ENCODE measurements at places on chromosomes 11 and 22.

GRCh38 chr11:121503051-121503450, 50.3 kb upstream of the SORL1-AS1 start:
- DNase-seq, result no peak

DNA sequence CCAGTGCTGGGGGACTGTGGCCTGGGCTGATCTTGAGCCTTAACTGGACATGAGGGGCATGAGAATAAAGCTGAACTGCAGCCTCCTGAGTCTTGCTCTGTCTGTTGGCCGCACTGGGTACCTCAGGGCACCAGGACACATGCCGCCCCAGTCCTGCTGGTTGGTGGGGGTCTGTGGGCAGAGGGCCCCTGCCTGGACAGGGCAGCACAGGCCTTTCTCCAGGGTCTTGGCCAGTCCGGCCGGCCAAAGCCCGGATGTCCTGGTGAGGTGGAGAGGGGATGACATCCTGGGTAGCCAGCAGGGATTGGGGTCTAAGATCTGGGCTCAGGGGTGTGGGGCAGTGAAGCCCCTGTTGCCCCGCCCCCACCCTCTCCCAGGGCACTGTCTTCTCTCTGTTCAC, 1.5 kb upstream of the RPS6KA4 start:
- no peak for DNase-seq

- no peak for DNase-seq
Measured at GRCh38 chr11:107354780-107355179, 102.8 kb downstream of the CWF19L2 start.

DNA sequence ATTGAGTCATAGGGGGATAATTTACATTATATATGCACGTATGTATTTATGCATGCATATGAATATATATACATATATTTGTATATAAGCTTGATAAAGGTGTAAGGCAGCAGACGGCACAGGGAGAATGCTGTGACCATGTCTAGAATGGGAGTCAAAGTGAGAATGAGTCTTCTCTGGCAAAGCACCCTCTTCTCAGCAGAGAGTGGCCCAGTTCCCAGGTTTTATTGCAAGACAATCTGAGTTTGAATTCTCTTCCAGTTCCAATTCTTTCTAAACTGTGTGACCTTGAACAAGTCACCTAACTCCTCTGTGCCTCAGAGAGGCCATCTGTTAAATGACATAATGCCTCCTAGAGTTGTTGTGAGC, 13.8 kb downstream of the EHF start:
- no peak for DNase-seq

DNA sequence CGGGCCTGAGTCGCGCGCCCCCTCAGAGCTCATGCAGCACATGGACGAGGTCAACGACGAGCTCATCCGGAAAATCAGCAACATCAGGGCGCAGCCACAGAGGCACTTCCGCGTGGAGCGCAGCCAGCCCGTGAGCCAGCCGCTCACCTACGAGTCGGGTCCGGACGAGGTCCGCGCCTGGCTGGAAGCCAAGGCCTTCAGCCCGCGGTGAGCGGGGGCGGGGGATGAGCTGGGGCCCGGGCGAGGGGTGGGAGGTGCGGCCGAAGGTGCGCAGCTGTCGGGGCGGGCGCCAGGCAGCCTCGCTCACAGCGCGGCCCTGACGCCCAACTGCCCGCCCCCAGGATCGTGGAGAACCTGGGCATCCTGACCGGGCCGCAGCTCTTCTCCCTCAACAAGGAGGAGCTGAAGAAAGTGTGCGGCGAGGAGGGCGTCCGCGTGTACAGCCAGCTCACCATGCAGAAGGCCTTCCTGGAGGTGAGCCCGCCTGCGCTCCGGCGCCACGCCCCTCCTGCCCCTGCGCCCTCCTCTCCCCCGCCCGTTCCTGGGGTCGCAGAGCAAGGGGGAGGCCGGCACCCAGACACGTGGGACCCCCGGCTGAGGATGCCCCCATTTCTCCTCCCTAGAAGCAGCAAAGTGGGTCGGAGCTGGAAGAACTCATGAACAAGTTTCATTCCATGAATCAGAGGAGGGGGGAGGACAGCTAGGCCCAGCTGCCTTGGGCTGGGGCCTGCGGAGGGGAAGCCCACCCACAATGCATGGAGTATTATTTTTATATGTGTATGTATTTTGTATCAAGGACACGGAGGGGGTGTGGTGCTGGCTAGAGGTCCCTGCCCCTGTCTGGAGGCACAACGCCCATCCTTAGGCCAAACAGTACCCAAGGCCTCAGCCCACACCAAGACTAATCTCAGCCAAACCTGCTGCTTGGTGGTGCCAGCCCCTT, 20.5 kb downstream of the EPS8L2 start:
- DNase-seq, result peak; percentile 34

DNA sequence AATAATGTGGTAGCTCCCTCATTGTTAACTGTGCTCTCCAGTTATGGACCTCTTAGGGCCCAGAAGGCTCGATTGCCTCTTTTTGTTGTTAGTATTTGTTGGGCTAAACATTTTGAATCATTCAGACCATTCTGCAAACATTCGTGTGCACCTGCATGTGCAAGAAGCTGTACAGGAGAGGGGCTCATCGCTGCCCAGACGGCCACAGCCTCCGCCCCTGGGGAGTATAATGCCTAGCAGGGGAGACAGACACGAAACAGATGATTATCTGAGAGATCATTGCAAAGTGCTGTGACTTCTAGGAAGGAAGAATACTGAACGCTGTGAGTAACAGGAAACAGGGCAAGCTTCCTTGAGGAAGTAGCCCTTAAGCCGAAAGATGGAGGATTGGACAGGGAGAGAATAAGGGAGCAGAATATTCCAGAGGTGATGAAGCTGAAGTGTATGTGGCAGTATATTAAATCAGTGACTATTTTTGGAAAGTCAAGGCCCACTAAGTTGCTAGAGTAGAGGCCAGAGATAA, 123.3 kb upstream of the RASSF10 start:
- DNase-seq, result no peak

GRCh38 chr11:93199616-93200015, 1.8 kb upstream of the SLC36A4 start:
- no peak for DNase-seq

DNA sequence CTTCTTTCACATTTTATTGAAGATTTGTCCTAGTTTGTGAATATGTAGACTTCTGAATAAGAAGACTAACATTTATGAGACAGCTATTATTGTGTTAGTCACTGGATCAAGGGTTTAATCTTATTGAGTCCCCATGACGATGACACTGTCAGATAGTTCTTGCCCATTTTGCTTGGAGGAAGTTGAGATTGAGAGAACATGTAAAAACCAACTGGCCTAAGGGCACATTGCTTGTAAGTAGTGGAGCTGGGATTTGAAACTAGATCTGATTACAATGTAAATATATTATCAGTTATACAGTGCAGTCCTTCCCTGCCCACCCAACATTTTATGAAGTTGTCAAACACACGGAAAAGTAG, 134.7 kb downstream of the HIPK3 start:
- DNase-seq, result no peak

GRCh38 chr11:66012946-66013761, 1.3 kb downstream of the CST6 start:
- no peak for DNase-seq

Data from stimulated activated CD4-positive, alpha-beta T cell treated with anti-CD3 and anti-CD28 coated beads, Interleukin-2, amount 100 ng/mL, for 4 hours (primary cell).